T-helper 17 cell (primary cell): ENCODE measurements at places on chromosomes 12 and 14. TPM values are rescaled to one million over a fixed set of nuclear protein-coding genes. Genes with fewer than 3 reads are reported as not detected.

IL22 gene
- total RNA-seq: 5.6 TPM

PHLDA1 gene
- 23.6 TPM for total RNA-seq

KLRK1 gene
- 2.0 TPM for total RNA-seq

TAS2R43 gene
- 2.4 TPM for total RNA-seq

CCDC197 gene
- not detected for total RNA-seq

SERPINA1 gene
- total RNA-seq: 15.5 TPM

RNF212B gene
- total RNA-seq: not detected

NRIP2 gene
- not detected for total RNA-seq

PPM1H gene
- total RNA-seq: 0.31 TPM

EPYC gene
- total RNA-seq: not detected

WASHC3 gene
- 27.8 TPM for total RNA-seq

OVCH1 gene
- total RNA-seq: not detected

PRB2 gene
- not detected for total RNA-seq

ZNF385A gene
- 5.7 TPM for total RNA-seq

AQP5 gene
- not detected for total RNA-seq

C14orf132 gene
- total RNA-seq: 2.8 TPM

HSPA2 gene
- 0.92 TPM for total RNA-seq

DLK1 gene
- total RNA-seq: not detected

BAG5 gene
- 28.5 TPM for total RNA-seq

CPNE6 gene
- not detected for total RNA-seq

RNASE11 gene
- total RNA-seq: not detected

CLEC4A gene
- total RNA-seq: 2.7 TPM

DTX3 gene
- total RNA-seq: 24.4 TPM
